NCI-H526 treated with DMSO at 0.1 percent for 48 hours (cell line): ENCODE measurements at places on chromosomes 2 and 18.

DNA sequence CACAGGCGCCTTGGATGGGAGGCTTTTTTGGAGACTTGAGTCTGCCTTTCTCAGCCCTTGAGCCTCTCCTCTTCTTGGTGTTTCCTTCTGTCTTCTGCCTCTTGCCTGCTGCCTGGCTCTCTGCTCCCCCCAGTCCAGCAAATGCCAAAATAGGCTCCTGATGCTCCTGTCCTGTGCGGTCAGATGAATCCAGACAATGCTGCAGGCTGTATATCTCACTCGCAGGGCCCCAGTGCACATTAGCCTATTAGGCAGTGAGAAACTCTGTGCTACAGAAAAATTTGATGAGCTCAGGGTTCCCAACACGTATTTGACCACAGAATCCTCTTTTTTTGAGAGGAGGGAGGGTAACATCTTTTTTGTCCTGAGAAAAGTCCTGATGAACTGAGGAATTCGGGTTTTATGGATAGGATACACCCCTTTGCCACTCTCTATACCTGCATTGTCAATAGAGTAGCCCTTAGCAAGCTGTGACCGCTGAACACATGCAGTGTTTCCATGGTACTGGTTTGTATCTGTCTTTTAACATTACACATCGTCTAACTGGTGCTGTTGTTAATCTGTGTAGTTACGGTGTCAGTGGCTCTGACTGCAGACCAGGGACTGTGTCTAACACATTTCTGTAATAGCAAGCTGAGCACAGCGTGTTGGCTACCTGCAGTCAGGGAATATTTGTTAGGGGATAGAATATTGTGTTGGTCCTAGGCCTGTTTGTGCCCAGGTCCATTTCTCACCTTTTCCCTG lies 50.8 kb downstream of the FAM228A start:
- DNase-seq: no peak

- DNase-seq: no peak
Observed at GRCh38 chr18:23267447-23267776, 132.1 kb downstream of the CABLES1 start.

DNA sequence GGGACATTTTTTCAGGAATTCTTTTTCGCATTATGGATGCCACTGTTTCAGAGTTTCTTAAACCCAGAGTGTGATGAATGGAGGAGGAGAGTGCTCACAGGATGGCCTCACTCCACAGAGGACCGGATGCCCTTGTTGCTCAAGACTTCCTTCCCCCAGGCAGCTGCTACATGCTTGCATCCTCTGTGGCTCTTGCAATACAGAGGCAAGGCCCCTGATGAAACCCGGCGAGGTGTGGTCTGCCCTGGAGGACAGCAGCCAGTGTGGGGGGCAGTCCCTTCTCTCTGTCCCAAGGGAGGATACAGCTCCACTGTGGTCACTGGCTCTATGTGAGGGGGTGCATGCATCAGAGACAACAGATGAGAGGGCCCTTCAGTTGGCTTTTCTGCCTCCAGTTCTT lies 109.6 kb downstream of the SH3RF3 start:
- no peak for DNase-seq

- DNase-seq: no peak
Observed at GRCh38 chr2:46824611-46825010, 91.0 kb downstream of the MCFD2 start.

- DNase-seq: no peak
Observed at GRCh38 chr2:17194083-17194482, 324.2 kb downstream of the RAD51AP2 start.
